ENCODE measurements at places on chromosomes 2 and 18.

GRCh38 chr2:190352668-190353536, 9.5 kb downstream of the INPP1 start:
- DNase-seq, result no peak

- DNase-seq, result no peak
These were observed 23.1 kb downstream of the DDX1 start for GRCh38 chr2:15614545-15615300.

GRCh38 chr18:46646468-46646867, 10.6 kb downstream of the LOXHD1 start:
- no peak for DNase-seq

GRCh38 chr2:112340475-112341267, 65.3 kb downstream of the ZC3H6 start:
- DNase-seq, result no peak

GRCh38 chr2:2950403-2950952, 427.1 kb downstream of the EIPR1 start:
- no peak for DNase-seq

DNA sequence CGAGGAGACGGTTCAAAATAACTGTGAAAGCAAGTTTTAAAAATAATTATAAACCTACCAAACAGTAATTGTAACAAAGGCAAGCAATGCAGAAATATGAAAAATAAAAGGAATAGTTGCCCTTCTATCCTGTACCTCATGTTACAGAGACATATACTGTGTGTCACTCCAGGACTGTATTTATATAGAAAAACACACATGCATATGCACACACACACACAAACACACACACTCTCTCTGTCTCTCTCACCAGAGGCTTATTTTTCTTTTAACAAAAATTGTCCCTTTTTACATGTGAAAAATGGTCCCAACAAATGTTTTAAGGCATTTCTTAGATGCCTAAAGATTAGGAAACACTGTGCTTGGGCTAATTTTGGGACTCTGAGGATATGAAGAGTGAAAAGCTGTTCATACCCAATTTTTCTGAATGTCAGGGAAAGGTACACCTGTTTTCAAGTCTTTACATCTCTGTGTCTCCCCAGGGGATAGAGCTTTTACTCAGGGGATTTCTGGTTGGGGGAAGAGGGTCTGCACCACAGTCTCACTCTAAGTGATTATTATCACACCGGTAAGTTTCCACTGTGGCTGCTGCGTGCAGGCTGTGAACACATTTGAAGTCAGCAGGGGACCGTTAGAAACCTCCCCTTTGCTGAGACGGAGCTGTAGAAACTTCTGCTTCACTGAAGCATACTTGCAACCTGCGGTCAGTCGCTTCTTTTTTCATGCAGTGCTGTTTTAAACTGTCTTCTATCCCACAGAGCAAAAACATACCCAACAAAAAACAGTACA, 51.4 kb upstream of the SPAG16 start:
- DNase-seq, result no peak

- no peak for DNase-seq
These were observed 59.7 kb downstream of the DYSF start for GRCh38 chr2:71513096-71513495.

DNA sequence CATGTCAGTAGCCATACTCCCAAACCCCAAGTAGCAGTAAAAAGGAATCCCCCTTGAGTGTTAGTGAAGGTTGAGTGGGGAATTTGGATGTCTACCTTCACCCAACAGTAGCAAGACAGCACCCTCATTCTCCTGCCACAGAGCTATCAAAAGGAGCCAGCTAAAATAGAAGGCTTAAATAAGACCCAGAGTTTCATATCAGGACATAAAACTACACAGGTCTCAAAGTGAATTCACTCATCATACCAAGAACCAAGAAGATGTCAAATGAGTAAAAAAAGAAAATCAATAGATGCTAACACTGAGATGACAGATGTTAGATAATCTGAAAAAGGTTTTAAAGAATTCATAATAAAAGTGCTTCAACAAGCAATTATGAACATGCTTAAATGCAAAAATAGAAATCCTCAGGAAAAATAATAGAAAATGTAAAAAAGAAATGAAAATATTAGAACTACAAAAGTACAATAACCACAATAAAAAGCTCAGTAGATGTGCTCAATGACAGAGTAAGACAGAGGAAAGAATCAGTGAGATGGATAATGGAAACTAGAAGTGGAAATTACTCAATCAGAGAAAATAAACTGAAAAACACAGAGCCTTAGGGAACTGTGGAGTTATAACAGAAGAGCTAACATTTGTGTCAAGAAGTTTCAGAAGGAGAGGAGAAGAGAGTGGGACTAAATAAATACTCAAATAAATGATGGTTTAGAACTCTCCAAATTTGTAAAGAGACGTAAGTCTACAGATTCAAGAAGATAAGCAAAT, 90.5 kb downstream of the EDAR start:
- no peak for DNase-seq

GRCh38 chr2:229296016-229296415, 24.9 kb upstream of the PID1 start:
- DNase-seq, result no peak

- DNase-seq, result no peak
These were observed 7.5 kb upstream of the MOCOS start for GRCh38 chr18:36179562-36180355.

DNA sequence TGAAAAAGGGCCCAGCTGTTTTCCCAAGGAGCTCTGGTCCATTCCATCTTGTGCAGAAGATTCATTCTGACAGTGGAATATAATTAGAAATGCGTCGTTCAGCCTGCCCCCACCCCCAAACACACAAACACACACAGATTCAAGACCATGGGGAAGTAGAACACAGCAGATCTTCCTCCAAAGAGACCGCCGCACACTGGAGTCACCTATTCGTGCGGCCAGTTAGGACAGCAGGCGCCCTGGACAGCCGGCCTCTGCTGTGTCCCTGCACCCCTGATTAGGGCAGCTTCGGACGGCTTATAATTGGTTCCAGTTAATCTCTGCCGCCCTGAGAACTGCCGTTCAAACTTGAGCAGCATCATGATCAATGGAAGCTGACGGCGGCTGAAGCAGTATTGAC, 116.0 kb downstream of the GBX2 start:
- DNase-seq, result no peak

GRCh38 chr2:31969178-31969577, 41.6 kb downstream of the MEMO1 start:
- DNase-seq, result no peak

- DNase-seq, result no peak
These were observed 45.9 kb upstream of the NYAP2 start for GRCh38 chr2:225353579-225354085.

DNA sequence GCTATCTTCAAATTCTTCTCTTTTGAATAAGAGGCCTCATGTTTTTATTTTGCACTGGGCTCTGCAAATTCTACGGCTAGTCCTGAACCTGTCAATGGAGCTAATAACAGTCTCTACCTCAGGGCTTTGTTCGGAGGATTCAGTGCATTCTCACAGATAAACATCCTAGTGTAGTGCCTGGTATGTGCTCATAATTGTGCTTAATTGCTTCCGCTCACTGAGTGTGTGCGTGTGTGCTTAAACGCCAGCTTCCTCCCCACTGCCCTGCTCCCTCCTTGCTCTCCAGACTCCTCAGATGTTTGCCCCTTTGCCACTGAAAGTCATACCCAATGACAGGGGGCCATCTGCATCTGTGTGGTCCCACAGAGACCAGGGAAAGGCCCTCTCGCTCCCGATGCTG, 6.7 kb downstream of the GYPC start:
- no peak for DNase-seq

- DNase-seq, result no peak
These were observed 117.4 kb upstream of the RPRM start for GRCh38 chr2:153595939-153596338.

- no peak for DNase-seq
These were observed 280.1 kb upstream of the STON1 start for GRCh38 chr2:48249631-48250473.

GRCh38 chr18:59932401-59932800, 32.6 kb downstream of the PMAIP1 start:
- DNase-seq, result no peak

DNA sequence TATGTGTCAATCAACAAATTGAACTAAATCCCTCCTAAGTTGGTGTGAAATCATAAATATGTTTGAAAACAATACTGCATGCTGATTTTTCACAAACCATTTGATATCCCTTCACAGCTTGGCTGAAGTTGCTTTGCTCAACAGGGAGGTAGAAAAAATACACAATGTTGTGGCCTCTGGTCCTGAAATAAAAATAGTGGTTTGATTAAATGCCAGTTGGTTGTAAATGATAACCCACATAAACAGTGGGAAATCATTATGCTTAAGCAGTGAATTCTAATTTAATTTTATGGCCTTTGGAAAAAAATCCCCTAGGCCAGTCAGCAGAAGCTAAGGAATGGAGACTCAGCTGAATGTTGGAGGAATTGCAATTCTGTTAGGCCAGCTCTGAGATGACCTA, 359.4 kb upstream of the CWC22 start:
- no peak for DNase-seq

GRCh38 chr2:233463586-233463985, 103.0 kb downstream of the USP40 start:
- DNase-seq, result no peak

DNA sequence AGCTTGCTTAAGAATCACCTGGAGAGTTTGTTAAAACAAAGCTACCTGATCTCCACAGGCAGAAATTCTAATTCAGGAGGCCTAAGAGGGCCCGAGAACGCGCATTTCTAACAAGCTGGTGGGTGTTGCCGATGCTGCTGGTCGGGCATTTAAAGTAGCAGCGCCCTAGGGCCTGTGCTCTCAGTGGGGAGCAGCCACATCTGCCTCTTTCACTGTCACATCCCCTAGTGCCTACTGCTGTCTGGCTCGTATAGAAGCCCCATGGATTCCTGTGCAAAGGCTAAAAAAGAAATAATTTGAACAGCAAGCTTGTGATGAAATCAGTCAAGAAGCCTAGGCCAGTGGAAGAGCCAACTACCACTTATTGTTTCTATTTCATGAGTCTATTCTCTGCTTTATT, 126.7 kb upstream of the SMIM21 start:
- DNase-seq, result no peak

- DNase-seq, result peak; percentile 11
These were observed at the start of gene APCDD1 for GRCh38 chr18:10453806-10454680. Gene APCDD1 (plus strand): TSS chr18:10454635. CDS start chr18:10454982, 347 bp downstream.

Data from dermis microvascular lymphatic vessel endothelial cell (primary cell).